BJ (cell line): ENCODE measurements at places on chromosomes 5 and 9.

DNA sequence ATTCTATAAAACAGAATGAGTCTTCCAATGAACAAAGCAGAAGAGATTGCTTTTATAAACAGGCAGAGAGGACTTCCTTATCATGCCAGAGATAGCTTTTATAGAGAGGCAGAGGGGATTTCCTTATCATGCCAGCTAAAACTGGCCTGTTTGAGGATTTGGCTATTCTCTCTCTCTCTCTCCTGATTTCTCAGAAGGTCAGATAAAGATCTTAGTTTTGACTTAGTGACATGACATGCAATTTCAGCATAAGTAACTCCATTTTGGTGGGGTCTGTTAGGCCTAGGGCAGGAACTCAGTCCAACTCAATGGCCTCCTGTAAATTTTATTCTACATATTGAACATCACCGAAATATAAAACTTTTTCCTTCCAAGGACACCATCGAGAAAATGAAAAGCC lies 31.5 kb upstream of the DENND4C start:
- no peak for DNase-seq

GRCh38 chr9:26325444-26325829 lies 567.2 kb downstream of the CAAP1 start:
- DNase-seq, result no peak

DNA sequence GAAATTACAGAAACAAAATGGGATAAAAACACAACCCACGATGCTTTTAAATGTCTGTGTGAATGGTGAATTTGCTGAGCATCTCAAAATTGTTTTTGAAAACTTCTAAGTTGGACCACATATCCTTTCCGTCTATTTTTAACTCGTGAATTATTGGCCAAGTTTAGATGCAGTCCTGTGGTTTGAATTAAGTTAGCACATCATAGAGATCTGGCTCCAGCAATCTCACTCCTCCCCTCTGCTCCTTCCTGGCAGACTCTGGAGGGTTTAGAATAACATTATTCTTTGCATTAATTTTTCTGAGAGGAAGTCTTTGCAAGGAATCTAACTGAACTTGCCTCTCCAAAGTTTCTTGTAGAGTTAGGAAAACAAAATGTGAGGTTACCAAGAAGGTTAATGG lies 14.5 kb upstream of the ANKRD55 start:
- DNase-seq, result peak; percentile 24

DNA sequence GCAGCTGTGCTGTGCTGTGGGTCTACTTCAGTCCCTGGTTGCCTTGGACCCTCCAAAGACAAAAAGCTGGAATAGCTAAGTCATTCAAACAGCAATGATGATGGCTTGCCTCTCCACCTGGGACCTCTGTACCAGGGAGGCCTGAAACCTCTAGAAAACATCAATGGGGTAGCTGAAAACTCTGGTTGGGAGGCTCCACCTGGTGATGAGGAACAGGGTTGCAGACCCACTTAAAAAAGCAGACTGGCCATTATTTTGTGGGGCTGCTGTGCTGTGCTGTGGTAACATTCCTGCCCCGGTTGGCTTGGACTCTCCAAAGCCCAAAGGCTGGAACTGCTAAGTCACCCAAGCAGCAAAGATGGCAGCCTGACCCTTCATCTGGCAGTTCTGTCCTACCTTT lies 839.3 kb upstream of the ARRDC3 start:
- no peak for DNase-seq

GRCh38 chr9:129567842-129568559 lies 52.9 kb downstream of the C9orf50 start:
- no peak for DNase-seq

DNA sequence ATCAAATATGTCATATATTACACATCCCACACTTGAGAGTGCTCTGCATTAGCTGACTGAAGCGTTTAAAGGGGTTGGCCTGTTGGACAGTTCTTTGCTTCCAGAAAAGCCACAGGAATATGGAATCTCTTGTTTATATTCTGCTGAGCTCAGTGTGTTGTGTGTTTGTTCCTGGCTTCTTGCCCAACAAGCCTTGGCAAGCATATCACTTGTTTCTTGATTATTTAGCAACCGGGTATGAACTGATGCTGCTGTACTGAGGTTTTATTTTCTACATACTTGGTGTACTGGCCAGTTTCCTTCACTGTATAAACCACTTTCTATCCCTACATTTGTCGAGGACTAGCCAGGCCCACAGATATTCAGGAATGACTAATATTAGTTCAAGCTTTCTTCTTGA lies 378.9 kb downstream of the KCTD16 start:
- peak; percentile 27 for DNase-seq

DNA sequence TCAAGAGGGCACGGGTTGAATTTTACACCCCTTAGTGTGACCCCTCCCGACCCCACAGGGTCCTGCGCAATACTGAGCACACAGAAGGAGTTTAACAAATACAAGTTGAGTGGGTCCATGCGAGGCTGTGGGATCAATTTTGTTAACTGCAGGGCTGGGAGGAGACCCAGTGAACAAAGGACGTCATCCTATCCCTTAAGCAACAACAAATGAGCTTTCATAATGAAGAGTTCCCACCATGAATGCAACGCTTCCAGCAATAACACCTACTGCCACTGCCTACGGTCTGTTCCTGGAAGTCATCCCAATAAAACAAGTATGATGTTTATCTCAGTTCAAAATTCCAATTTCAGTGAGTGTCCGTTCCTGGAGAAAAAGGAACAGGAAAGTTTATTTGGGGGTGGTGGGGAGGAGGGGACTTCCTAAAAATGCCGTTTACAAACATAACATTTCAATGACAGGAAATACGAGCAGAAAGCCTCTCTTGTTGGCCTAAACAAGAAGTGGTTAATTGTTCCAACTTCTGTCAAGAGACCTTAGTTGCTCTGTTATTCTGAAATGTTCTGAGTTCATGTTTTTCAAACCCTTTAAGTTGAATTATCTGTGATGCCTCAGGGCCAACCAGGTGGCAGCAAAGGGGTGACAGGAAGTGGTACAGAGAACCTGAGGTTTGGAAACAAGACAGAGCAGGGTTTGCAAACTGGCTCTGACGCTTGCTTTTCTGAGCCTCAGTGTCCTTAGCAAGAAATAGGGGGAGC lies 65.8 kb upstream of the PLPP6 start:
- DNase-seq, result no peak

DNA sequence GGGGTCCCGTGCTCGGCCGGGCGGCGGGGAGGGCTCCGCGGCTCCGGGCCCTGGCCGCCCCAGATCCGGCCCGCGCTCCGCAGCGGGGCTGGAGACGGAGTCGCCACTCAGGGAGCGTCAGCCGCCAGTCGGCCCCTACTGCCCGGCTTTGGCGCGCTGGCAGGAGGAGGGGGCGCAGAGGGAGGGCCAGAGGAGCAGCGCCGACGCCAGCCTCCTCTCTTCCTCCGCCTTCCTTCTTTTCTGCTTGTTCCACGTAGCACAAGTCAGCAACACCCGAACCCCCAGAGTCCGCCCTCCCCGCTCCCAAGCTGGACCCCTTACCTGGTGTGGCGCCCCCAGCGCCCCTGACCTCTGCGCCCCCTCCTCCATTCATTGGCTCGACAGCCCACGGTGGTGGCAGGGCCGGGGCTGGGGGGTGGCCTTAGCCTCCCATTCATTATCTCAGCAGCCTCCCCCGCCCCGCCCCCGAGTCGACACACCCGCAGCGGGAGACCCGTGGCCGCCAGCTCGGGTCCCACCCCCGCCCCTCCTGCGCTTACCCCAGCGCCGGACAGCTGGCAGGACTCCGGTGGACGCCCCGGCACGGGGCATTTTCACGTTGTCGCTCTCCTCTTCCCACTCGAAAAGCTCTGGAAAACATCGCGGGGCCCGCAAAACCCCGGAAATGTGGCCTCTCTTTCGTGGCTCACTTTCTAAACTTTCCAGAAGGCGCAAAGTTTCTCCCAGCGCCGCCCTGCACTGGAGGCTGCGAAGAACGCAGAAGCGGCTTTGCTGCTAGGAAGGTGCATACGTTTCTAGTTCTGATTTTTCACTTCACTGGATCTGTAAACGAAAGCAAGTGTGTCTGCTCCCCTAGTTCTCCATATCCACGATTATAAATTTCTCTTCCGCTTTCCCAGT lies at the start of gene LPAR1:
Gene LPAR1 (minus strand): TSS at position 140 of the 900 bp plus-strand sequence. CDS start 66,353 bp downstream, outside the sequence.
- DNase-seq, result no peak

DNA sequence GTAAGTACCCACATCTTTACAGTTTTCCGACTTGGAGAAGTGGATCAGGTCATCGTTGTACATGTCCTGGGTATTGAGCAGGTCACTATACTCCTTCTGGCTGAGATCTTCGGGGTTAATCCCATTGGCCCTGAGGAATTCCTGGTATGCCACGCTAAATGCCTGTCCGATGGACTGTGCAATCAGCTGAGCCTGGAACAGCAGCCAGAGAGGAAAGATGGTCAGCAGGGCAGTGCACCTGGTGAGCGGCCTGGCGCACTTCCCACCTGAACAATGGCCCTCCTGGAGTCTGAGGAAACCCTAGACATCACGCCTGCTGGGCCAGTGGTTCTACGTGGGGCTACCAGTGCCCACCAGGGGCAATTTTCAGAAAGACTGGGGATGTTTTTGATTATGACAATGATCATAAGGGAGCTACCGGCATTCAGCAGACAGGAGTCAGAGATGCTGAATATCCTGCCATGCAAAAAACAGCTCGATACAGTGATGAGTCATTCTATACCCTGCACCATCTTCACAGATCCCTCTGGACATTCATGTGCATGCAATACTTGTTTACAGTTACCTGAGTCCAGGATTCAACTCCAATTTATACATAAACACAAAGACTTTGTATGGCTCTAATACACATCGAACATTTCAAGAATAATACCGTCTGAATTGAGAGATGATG lies 127.2 kb downstream of the ENTREP1 start:
- DNase-seq, result no peak

DNA sequence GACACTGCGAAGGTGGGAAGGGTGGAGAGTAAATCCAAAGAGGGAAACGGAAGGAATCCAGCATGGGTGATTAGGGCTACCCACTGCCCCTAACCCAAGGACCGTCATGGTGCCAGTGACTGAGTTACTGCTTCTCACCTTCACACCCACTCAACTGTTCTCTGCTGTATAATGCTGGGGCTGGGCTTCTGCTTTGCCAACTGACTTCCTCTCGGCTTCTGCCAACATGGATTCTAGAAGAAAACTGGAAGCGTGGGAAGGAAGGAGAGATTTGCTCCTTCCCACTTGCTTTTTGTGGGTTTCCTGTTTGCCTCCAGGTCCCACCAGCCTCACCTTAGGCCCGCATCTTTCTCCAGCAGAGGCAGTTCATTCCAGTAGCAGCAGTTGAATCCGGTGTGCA lies 153.5 kb upstream of the RAI14 start:
- DNase-seq, result no peak

DNA sequence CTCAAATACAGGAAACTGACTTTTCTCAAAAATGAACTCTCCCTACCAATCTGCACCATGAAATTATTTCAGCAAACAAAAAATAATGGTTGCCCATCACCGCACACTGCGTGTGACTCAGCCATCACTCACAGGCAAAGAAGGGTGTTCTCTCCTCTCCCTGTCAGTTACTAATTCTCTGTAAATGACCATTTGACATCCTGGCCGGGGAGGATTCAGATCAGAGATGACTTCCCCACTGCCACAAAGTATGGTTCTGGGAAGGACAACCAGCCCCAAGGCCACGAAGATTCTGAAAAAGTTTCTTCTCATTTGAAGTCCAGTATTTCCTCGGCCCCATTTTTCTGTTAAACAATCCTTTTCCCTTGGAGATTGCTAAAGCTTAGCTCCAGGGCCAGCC lies 199.4 kb downstream of the AUH start:
- DNase-seq, result no peak

- no peak for DNase-seq
Observed at GRCh38 chr5:141877356-141878185, 639 bp downstream of the PCDH1 start.

- no peak for DNase-seq
Observed at GRCh38 chr9:101409079-101409477, 10.4 kb downstream of the ZNF189 start.

DNA sequence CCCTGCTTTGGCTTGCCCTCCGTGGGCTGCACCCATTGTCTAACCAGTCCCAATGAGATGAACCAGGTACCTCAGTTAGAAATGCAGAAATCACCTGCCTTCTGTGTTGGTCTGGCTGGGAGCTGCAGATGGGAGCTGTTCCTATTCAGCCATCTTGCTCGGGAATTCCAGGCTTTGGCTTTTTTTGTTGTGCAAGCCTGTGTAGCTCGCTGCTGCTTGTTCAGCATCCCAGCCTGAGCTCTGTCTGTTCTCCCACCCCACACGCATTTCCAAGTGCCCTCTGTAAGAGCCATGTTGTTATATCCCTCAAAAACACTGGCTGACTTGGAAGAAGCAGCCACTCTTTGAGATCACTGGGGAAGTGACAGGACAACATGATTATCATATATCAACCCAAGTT lies 101.6 kb upstream of the DPYSL3 start:
- no peak for DNase-seq

DNA sequence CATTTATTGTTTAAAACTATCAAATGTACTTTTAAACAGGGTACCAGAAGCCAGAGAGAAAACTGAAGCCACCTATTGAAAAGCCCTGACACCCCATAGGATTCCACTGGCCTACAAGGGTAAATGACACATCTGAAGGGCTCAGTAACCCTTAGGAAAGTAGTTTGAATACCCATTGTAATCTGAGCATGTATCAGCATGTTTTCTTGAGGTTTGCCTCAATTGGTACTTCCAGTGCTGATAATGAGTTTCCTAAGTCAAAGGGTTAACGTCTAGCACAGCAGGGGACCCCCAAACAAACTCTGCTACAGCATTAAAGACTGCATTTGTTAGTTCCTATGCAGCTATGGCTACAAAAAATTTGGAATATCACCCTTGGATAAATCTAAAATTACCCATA lies 657.1 kb downstream of the NR2F1-AS1 start:
- DNase-seq, result no peak
